ENCODE measurements at places on chromosomes 7 and 10. TPM values are rescaled to one million over a fixed set of nuclear protein-coding genes. Genes with fewer than 3 reads are reported as not detected.

- no peaks in the 10 kb centered on the region for H3K36me3 ChIP-seq
- H3K27me3 ChIP-seq = no peaks in the 10 kb centered on the region
- no peaks in the 10 kb centered on the region for H3K4me1 ChIP-seq
- no peak overlapping the region for H3K27ac ChIP-seq
These were observed 212.7 kb upstream of the PHYHIPL start for GRCh38 chr10:58963723-58964124.

EGR2 gene
- 1.6 TPM for total RNA-seq

GRCh38 chr10:7261351-7261750 is 149.5 kb downstream of the SFMBT2 start:
- no peaks in the 10 kb centered on the region for H3K4me1 ChIP-seq
- H3K27me3 ChIP-seq = no peaks in the 10 kb centered on the region
- no peaks in the 10 kb centered on the region for H3K36me3 ChIP-seq
- H3K27ac ChIP-seq = no peak overlapping the region
- DNase-seq = no peak

- H3K36me3 ChIP-seq = no peaks in the 10 kb centered on the region
- H3K27ac ChIP-seq = no peak overlapping the region
- H3K27me3 ChIP-seq = no peaks in the 10 kb centered on the region
- H3K4me3 ChIP-seq = no peak overlapping the region
- H3K4me1 ChIP-seq = no peaks in the 10 kb centered on the region
These were observed 96.4 kb downstream of the FOXL3 start for GRCh38 chr7:386385-386784.

BMPER gene
- total RNA-seq = 0.60 TPM

DNA sequence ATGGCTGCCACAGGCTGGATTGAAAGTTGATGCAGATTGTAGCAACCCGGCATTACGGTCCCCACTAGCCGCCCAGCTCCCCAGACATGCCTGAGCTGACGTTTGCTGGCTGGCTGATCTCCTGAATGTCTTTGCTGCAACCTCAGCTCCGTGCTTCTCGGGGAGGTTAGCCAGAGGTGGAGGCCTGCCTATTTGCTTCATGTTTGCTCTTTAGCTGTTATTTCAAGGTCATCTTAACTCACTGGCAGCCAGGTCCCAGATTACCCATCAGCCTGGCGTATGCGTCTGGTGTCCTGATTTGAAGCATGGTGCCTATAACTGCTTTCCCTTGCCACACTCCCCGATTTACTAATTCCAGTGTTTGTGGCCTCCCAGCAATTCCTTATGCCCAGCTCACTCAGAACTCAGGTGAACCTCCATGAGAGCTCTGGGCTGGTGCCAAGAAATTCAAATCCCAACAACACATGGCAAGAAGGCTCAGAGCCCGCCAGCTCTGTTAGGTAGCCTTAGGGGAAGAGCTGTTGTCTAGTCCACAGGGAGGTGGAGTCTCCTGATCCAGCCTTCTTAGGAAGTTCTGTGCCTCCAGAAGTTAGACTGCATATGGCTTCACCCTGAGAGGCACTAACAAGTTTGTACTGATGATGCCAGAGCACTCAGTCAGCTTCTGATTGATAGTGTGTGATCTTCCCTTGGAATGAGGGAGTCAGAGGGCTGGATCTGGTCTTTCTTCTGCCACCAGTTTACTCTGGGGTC is 69.7 kb upstream of the EXOC4 start:
- no peaks in the 10 kb centered on the region for H3K27me3 ChIP-seq
- H3K4me3 ChIP-seq = no peak overlapping the region
- no peaks in the 10 kb centered on the region for H3K36me3 ChIP-seq
- DNase-seq = no peak
- H3K4me1 ChIP-seq = no peaks in the 10 kb centered on the region
- H3K27ac ChIP-seq = no peak overlapping the region

DNA sequence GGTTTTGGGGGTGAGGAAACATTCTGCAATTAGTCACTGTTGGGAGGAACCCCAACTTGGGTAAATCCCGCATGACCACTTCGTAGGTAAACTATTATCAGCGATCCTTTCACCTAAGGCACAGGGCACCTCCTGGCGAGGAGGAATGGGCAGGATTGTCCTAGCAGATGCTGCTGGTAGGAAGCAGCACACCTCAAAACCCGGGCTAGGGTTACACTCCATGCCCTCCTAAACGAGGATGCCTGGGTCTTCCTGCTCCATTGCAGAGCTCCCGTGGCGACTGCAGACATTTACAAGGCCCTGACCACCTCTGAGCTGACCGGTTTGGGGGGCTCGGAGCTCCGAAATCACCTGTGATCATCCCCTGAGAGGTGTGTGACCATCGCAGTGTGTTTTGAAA is 92.3 kb downstream of the FAM171A1 start:
- H3K27ac ChIP-seq = no peak overlapping the region
- no peaks in the 10 kb centered on the region for H3K4me1 ChIP-seq

FBXL13 gene
- 4.8 TPM for total RNA-seq

- no peak overlapping the region for H3K27ac ChIP-seq
- DNase-seq = no peak
- H3K4me3 ChIP-seq = no peak overlapping the region
- H3K27me3 ChIP-seq = no peaks in the 10 kb centered on the region
These were observed 41.5 kb upstream of the PPP3CB start for GRCh38 chr10:73537288-73537687.

- H3K4me1 ChIP-seq = no peaks in the 10 kb centered on the region
- H3K27ac ChIP-seq = no peak overlapping the region
- H3K36me3 ChIP-seq = no peaks in the 10 kb centered on the region
These were observed 76.1 kb upstream of the POM121L12 start for GRCh38 chr7:52959336-52959735.

TMEM168 gene
- total RNA-seq = 26.9 TPM

RAMP3 gene
- 82.6 TPM for total RNA-seq
